ENCODE measurements at places on chromosomes 1 and 21.

DNA sequence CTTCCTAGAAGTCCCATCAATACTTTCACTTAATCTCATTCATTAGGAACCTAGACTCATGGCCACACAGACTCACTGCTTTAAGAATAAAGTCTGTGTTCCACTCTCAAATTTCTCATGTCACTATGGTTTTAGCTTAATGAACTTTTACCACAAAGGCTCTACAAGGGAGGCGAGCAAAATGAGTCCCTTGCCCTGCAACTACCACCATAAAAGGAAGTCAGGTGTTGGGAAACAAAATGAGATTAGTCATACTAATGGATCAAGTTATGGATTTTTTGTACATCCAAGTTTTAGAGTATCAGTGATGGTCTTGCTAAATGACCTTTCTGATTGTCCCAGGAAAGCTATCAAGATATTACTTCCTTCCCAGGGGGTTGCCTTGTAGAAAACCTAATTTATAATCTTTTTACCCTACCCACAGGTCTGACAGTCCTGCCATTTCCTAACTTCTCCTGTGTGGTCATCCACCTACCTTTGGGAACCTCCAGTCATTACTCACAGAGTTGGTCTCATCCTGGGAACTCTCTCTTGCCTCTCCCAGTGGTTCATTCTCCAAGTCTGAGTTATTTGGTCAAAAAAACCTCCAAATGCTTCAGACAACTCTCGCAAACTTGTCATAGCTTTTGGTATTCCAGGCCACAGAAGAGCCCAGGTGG, 51.8 kb upstream of the SLC16A1 start:
- no peak for DNase-seq

DNA sequence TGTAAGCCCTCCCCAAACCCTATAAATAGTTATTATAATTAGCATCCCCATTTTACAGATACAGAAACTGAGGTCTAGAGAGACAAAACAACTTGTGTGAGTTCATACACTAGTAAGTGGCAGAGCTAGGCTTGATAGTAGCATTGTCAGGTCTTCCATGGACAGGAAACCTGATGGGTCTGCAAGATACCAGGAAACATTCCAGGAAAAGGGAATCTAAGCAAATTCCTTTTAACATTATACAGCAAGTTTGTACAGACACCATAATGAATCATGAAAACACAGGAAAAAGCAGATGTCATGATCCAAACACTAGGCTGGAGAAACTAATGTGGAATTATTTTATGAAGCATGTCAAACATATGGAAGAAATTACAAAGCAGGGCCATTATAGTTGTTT, 89.1 kb upstream of the KCNK2 start:
- DNase-seq = no peak

- DNase-seq = no peak
Observed at GRCh38 chr1:56081736-56082135, 497.6 kb downstream of the PLPP3 start.

- DNase-seq = peak; percentile 84
Observed at GRCh38 chr1:98048244-98048643, 127.4 kb upstream of the DPYD start.

DNA sequence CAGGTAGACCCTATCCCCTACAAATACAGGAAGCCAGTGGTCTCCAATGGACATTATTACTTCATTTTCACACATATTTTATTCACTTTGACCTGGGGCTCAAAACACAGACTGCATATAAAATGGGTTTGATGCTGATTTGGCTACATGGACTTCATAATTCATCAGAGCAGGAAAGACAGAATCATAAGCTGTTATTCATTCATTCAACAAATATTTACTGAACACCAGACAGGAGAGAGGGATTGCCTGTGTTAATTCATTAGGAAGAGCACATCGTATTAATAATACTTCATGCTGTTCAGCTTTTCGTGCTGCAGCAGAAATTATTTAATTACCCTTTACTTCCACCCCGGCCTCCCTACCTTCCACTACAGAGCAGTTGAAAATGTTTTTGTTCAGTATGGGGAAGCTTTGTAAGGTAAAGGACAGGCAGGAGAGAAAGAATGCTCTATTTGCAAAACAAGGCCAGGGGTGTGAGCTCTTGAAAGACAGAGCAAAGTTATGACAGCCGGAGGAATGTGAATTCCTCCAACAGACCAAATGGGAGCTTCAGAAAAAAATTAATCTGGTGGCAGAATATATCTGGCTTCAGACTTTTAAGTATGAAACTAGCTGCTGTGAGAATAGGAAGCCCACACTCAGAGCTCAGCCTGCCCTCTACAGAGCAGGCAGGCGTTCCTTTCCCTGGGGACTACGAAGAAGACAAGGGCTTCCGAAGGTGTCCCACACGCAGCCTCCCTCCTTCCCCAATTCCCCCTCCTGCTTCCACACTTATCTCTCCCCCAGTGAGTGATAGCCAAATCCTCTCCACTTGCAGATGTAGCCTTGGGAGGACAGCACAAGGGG, 58.0 kb downstream of the MDM4 start:
- no peak for DNase-seq

Measured in AG08396 (cell line).